ENCODE measurements at places on chromosomes 1 and 21. TPM values are rescaled to one million over a fixed set of nuclear protein-coding genes. Genes with fewer than 3 reads are reported as not detected.

- DNase-seq: no peak
These were observed 48.3 kb downstream of the SLC22A15 start for GRCh38 chr1:116024626-116025025.

- DNase-seq: no peak
These were observed 2.7 kb downstream of the COL8A2 start for GRCh38 chr1:36122062-36123030.

DNA sequence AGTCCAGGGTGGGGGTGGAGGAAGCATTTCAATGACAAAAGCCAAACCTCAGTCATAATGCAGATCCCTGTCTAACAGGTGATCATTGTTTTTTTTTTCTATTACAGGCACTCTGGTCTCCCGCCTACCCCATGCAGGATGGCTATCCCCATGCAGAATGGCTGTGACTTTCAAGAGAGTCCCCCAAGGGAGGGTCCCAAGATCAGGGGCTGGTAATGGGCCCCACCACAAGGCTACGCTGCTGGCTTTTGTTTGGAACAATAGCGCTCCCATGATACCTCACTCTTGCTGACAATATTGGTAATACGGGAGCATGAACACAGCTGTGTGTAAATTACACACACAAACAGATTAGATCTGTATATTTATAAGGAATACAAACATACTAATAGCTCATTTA is 119.4 kb downstream of the SLC45A1 start:
- DNase-seq: no peak

DNA sequence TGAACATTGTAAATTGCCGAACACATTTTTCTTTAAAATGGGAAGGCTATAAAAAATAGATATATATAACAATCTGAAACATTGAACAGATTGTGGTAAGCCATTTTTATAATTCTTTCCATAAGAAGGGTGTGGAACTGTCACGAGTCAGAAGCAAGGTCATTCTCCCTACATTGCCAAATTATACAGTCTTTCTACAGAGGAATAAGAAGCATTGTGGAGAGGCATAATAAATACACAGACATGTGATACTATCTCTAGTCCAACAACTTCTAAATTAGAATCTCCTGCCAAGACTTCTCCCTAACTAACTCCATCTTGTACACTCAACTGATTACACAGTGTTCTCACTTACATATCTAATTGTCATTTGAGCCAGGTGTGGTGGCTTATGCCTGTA is 227.9 kb downstream of the CENPF start:
- no peak for DNase-seq

DNA sequence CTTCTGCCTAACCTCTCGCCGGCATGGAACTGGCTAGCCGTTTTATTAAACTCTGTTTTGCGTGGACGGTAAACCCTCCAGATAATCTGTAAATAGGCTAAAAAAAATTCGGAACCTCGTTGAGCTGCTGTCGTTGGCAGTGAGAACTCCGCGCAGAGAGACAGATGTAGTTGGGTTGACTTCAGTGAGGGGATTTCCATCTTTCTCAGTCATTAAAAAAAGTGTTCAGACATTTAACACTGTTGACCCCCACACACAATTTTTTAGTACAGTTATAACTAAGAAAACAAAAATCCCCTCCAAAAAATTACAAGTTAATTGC is 464 bp downstream of the PARK7 start:
- no peak for DNase-seq

GRCh38 chr1:12637693-12638092 is 6.2 kb upstream of the AADACL4 start:
- no peak for DNase-seq

KLHDC7A gene
- polyA plus RNA-seq: 14.0 TPM

GRCh38 chr1:248906753-248907661 is 972 bp downstream of the PGBD2 start:
- no peak for DNase-seq

GRCh38 chr1:183275322-183275721 is 89.3 kb downstream of the LAMC2 start:
- DNase-seq: no peak

- no peak for DNase-seq
These were observed 2.3 kb downstream of the CD53 start for GRCh38 chr1:110875216-110875731.

- no peak for DNase-seq
These were observed 27.7 kb downstream of the C1QB start for GRCh38 chr1:22680726-22681125.

DNA sequence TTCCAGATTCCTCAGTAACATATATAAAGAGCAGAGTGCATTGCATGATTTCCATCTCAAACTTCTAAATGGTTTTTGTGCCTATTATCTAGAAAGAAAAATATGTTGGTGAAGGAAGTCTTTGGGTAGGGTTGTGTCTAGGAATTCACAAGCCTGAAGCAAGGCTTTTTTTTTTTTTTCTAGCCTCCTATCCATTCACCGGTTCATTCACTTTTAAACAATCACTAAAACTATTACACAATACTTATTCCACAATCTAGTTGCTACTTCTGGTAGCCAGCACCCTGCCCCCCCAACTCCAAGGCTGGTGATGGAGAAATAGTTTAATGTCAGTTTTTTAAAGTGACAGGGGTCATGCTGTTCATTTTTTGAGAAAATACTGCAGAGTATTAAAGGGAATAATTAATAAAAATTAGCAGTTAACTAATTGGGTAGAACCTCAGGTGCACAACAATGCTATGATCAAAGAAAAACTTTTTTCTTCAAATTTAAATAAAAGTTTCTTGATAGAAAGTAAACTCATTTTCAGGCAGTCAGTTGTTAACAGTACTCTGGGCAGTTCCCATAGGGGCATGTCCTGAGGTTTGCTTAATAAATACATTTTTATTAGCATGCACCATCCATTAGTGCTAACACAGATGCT is 10.9 kb downstream of the IRF2BP2 start:
- DNase-seq: no peak

OR2T2 gene
- not detected for polyA plus RNA-seq

GRCh38 chr1:234001817-234002216 is 97.3 kb downstream of the SLC35F3 start:
- no peak for DNase-seq

- no peak for DNase-seq
These were observed 76.1 kb upstream of the GADD45A start for GRCh38 chr1:67608661-67609576.

GRCh38 chr1:13702425-13703127 is 2.6 kb downstream of the PRDM2 start:
- no peak for DNase-seq

GRCh38 chr1:116382857-116383483 is 9.9 kb downstream of the ATP1A1 start:
- no peak for DNase-seq

DNA sequence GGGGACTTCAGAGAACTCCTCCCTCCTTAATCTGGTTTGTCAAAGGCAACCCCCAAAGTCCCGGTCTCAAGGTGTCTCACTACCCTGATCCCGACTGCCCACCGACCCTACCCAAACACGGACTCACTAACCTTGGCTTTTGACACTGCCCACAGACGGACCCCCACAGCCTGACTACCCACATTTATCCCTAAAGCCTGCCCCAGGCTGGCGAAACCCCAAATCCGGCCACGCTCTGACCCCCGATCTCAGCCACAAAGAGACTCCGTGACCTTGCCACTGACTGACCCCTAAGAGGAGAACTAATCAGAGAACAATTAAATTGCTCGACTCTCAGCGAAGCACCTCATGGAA is 5.2 kb downstream of the ID3 start:
- no peak for DNase-seq

DNA sequence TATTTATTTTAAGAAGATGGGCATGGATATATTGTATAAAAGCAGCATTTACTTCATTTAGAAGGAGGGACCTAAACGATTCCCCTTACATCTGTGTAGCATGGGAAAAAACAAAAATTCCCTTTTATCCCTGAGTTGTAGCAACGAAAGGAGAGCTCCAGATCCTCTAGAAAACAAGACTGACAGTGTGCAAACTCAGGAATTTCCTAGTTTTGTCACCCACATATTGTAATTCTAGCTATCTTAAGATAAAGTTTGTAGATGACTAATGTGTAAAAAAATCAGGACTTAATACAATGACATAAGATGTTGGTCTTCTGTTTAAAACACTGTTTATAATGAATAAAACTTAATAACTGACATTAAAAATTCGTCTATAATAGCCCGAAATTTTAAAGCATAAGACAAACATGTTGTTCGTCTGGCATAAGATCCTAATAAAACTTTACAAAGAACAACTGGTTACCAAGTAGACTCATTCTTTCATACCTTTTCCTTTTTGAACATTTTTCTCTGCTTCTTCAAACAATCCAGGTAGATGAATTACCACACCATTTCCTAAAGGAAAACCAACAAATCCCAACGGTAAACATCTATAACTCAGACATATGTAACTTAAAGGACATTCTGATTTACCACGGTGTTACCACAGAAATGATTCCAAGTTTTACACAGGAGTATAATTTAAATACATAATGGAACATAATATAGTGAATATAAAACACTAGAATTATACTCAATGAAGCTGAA is 15.2 kb downstream of the ADSS2 start:
- no peak for DNase-seq

DNA sequence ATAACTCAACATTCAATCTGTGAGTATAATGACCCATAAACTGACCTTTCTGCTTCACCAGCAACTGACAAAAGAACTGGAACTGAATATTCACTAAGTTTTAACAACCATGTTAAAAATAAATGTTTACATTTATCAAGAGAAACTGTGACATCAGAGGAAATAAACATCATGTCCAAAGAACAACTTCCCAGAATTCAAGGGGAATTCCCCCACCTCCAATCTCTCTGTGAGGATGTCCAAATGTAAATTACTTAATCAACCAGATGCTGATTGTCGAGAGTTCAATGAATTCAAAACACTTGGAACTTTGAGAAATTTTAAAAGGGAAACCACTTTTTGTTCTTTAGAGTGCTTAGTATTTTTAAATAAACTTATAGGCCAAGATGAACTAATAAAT is 365.6 kb upstream of the ADGRL2 start:
- no peak for DNase-seq

NECTIN4 gene
- polyA plus RNA-seq: 1.9 TPM

DNA sequence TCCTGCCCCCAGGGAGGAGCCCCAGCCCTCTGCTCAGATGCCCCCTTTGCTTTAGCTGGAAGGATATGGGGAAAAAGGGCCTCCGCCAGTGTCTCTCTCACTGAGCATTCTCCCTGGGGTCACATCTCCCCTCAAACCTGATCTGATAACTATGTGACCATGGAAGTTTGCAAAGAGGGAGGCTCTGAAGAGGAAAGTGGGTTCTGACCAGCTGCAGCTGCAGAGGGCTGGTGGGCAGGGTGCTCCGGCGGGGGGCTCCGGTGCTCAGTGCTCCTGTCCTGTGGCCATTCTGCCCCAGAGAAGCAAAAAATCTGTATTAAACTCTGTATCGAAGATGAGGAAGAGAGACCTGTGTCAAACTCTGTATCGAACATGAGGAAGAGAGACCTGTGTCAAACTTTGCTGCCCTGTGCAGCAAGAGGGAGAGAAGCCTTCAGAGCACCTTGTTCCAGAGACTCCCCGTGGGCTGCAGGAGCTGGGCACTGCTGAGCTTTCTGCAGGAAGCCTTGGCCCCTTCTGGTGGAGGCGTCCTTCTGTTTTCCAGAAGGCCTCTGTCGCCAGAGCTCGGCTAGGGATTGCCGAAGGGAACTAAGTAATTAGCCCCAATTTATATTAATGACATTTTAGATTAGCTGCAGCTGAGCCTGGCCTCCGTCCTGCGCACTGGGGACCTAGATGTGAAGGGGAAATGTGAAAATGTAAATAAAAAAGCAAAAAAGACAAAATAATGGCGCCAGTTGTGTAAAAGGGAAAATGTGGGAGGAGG is 186.2 kb upstream of the C1orf174 start:
- no peak for DNase-seq

RABGGTB gene
- polyA plus RNA-seq: 86.5 TPM

DNA sequence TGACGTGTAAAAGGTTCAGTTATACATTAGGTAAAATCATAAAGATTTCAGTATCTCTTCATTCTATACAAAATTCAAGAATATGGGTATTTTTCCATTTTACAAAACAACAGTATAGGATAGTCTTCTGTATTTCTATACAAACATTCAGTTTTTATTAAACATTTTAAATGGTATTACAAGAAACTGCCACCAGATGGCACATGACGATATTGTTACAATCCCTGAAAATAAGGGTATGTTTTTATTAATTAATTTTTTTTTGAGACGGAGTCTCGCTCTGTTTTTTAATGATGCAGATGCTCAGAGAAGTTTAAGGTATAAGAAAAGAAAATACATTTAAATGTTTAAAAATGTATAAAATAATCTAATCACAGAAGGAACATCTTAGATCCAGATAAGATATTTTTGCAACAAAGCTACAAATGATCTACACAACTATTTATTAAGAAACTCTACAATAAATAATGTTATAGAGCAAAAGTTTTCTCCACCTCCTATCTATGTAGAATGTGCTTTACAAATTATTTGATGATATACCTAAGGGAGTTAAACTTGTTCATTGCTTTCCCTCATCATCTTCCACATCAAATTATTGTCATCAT is 23.5 kb upstream of the RSBN1 start:
- peak; percentile 22 for DNase-seq

GRCh38 chr1:184416481-184416880 is 29.7 kb downstream of the C1orf21 start:
- DNase-seq: no peak

DNA sequence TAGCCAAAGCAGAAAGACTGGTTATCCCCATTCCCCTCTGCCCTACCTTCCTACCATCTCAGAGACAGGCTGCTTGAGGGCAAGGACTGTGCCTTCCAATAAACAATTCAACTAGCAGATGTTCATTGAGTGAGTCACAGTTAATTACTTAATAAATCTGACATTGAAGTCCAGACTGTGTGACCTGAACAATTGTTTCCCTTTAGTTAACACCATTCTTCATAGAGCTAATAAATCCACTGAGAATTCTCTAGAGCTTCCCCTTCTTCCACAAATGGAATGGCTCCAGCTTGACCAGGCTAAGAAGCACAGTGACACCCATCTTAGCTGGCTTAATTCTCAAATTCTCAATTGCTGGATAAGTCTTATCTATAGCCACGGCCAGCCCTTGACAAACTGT is 61.9 kb upstream of the GJA5 start:
- no peak for DNase-seq

DNA sequence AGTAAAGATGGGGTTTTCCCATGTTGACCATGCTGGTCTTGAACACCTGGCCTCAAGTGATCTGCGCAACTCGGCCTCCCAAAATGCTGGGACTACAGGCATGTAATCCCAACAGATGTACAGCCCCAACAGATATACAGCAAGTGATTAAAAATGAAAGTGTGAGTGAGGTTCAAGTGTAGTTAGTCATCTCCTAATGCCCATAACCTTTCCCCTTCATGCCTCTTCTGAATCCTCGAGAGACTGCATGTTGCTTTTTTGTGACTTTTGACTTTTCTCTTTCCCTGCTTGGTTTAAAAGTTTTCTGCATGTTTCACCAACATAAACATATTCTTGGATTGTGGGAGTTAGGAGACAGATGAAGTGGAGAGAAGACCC is 31.2 kb downstream of the KCNK2 start:
- DNase-seq: no peak

GRCh38 chr1:159005676-159006075 is 4.0 kb upstream of the IFI16 start:
- DNase-seq: no peak

SH2D5 gene
- 1.2 TPM for polyA plus RNA-seq

- no peak for DNase-seq
These were observed 754.8 kb upstream of the ADAMTS5 start for GRCh38 chr21:27721675-27722074.

KRTAP19-2 gene
- polyA plus RNA-seq: not detected

Data from right renal pelvis (tissue), 4 donors.